Omental fat pad (tissue), 4 donors: ENCODE measurements at places on chromosomes 1 and 21.

- no peak for DNase-seq
Measured at GRCh38 chr1:163161841-163162240, 40.9 kb downstream of the RGS5 start.

- no peak for DNase-seq
Measured at GRCh38 chr1:178713259-178713658, 11.8 kb upstream of the RALGPS2 start.

GRCh38 chr1:202320081-202320405 is 21.7 kb downstream of the UBE2T start:
- no peak for DNase-seq

GRCh38 chr1:22142315-22143064 is 407 bp downstream of the WNT4 start:
- no peak for DNase-seq

GRCh38 chr1:228979774-228980173 is 244.5 kb downstream of the RHOU start:
- DNase-seq, result no peak

GRCh38 chr1:177772386-177772960 is 197.4 kb downstream of the SEC16B start:
- no peak for DNase-seq

- no peak for DNase-seq
Measured at GRCh38 chr1:41819843-41820242, 98.9 kb downstream of the HIVEP3 start.

DNA sequence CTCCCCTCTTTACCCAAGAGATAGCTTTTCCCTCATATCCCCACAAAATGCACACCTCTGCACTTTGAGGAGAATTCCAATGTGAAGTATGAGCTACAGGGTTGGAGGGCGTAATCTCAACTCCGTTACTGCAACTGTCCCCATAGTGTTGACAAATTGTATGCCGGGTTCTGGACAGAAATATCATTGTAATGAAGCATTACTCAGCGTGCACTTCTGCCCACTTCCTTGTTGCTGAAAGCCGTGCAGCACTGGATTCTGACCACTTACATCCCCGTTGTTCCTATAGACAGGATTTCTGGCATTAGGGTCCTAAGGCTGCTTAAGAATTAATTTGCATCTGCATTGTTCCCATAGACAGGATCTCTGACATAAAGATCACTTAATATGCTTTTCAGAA is 205.6 kb downstream of the RHOU start:
- no peak for DNase-seq

GRCh38 chr1:211732293-211732980 is 57.0 kb upstream of the NEK2 start:
- DNase-seq, result no peak

DNA sequence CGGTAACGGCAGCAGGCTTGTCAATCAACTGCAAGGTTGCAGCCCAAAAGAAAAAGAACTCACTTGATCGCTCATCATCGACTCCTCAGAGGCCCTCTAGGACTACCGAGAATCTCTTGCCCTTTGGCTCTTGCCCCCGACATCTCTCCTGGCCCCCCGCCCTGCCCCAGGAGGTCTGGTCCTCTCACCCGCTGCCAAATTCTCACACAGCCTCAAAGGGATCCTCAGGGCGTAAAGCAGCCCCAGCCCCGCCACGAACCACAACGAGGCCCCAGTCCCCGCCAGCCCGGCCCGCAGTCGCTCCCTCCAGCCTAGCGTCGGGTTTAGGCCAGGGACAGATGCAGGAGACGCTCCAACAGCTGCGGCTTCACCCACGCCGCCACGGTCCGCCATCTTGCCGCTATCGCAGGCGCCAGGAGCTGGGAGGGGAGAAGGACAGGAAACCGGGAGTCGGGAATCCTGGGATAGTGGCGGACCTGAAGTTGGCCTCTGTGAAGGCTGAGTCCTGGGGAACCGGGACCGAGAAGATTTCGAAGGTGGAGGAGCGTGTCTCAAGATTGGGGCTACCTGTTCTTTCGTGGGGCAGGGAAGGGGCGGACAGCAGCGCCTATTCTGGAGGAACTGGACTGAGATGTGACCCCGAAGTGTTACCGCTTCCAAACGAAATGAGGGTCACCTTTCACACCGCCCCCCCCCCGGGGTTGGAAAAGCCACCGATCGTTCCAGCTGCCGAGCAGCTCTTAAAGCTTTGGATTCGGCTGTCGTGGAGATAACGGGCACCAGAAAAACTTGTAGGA is at the start of gene ST7L:
Gene ST7L, minus strand, starts transcription at position 421 of the 797 bp plus-strand sequence. Its CDS starts 28 bp downstream, at position 393.
- peak; percentile 30 for DNase-seq

- DNase-seq, result no peak
Measured at GRCh38 chr1:166221316-166221715, 54.5 kb upstream of the FAM78B start.

DNA sequence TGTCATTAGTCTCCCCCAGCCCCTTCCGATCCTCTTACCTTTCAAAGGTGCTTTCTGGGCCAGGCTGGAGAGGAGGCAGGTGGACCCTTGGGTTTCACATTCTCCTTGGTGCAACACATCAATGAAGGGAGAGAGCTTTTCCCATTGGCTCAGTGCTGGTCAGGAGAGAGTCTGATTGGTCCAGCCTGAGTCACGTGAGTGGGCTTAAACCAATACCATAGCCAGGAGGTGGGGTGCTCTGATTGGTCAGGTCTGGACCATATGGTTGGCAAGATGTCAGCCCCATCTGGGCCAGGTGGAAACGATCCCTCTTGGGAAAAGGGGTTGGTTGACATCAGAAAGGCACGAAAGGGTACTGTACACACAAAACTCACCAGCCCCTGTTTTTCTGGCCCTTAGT is 44.8 kb upstream of the ABCG1 start:
- DNase-seq, result no peak
